ENCODE measurements at places on chromosomes 11 and 22.

DNA sequence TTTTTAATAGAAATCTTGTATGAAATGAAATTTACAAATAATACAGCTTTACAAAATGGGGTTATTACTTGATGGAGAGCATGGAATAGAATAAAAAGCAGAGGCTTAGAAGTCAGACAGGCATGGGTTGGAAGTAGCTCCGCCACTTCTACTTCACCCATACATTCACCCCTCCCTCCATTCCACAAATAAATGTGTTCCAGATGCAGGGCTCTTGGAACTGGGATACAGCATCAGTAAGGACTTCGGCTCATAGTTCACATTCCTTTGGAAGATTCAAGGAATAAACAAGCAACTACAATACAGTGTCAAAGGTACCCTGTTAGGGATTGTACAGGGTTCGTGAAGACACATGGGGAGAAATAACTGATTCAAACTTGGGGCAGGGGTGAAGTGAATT is 156.8 kb downstream of the WNT11 start:
- no peak for DNase-seq

DNA sequence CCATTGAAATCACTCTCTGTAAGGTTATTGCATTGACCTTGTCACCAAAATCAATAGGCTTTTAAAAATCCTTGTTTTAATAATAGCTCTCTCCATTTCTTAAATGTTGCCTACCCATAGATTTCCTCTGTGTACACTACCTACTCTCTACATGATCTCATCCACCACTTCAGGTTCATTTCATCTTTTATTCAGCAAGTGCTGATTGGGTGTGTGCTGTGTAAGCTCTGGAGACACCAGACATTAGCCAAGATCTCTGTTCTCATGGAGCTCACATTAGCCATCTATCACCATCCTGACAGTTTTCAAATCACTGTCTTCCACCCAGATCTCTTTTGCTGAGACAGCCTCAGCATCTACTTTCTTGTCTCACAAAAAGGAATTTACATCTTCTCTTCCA is 4.4 kb upstream of the MS4A10 start:
- DNase-seq, result no peak

DNA sequence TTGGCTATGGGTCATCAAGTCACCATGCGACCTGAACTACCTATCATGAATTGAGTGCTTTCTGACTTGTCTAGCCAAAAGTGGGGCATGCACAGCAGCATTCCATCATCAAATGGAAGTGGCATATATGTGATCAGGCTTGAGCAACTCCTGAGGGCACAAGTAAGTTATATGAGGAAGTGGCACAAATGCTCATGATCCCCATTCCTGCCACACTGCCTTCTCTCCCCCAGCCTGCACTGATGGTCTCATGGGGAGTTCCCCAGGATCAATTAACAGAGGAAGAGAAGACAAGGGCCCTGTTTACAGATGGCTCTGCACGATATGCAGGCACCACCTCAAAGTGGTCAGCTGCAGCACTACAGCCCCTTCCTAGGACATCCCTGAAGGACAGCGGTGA is 21.8 kb downstream of the MS4A4E start:
- DNase-seq, result no peak

GRCh38 chr22:39839204-39839603 is 54.4 kb downstream of the ENTHD1 start:
- no peak for DNase-seq

GRCh38 chr11:76376746-76377558 is 4.0 kb downstream of the THAP12 start:
- DNase-seq, result no peak

- DNase-seq, result no peak
Observed at GRCh38 chr11:46251954-46252353, 25.5 kb upstream of the CREB3L1 start.

DNA sequence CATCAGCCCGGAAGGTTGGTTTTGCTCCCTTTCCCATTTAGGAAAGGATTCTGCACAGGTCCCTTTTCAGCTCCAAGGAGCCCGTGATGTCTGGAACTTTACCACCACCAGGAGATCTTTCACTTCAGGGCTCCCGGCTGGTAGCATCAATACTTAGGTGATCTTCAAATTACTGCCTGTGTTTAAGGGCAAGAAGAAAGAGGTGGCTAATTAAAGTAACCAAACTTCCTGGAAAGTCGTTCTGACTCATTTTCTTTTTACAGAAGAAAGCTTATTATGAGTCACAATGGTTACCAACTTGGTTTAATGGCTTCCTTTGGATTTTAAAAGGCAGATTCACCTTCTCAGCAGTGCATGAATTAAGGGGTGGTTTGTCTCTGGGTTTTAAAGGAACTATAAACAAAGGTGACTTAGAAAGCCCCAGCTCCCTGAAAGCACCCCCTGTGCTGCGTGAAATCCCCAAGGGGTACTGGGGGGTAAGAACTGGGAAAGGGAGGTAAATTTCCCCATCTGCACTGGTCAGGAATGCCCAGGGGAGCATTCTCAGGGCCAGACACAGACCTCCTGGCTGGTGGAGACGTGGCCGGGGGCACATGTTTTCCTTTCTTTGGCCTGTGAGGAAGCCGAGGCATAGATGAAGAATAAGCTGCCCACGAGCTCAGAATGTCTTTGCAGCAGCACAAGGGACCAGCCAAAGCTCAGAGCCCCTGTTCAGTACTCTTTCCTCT is 8.8 kb downstream of the POU2F3 start:
- no peak for DNase-seq

DNA sequence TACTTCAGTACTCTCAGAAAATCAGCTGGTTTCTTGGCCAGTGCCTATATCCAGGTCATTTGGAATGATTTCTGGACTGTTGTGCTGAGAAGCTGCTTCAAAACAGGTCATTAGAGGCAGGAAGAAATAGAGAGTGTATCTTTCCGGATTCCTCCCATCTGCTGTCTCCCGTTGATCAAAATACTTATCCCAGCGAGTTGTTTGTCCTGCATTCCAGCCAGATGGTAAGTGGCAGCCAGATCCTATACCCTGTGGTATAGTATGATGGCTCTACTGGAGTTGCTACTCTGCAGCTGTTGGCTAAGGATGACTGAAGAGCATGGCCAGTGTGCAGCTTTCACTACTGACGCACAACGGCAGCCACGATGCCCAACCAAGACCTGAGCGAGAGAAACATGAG is 560.9 kb upstream of the ANO5 start:
- DNase-seq, result no peak

DNA sequence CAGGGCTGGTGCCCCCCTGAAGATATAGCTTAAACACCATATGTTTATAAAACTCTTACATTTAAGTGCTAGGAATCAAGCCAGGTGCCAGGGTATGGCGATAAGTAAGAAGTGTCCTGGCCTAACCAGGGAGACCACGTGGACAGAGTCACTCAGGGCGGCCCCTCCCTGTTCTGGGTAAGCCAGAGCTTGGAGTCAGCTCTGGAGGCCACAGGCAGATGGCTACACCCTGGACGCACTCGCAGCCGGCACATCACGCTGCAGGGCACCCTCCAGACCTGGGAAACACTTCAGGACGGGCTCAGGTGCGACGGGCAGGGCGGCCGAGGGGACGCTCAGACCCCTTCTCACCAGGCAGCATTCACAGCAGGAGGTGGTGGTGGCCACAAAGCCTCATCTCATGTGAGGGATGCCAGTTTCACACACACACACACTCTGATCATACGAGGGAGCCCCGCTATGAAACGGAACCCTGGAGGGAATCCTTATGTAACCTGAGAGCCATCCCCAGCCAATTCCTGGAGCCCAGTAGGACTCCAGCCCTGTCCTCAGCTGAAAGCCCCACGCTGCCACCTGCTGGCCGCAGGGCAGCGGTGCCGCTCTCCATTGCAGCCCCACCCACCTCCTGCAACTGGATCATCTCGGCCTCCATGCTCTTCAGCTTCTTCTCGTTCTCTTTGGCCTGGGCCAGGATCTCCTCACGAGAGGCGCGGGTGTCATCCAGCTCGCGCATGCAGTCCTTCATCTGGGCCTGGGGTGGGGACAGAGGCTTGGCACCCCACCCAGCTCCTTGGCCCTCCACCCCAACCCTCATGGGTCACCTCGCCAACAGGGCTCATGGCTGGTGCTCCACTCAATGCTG is 33.4 kb downstream of the APOL1 start:
- DNase-seq, result peak; percentile 97

DNA sequence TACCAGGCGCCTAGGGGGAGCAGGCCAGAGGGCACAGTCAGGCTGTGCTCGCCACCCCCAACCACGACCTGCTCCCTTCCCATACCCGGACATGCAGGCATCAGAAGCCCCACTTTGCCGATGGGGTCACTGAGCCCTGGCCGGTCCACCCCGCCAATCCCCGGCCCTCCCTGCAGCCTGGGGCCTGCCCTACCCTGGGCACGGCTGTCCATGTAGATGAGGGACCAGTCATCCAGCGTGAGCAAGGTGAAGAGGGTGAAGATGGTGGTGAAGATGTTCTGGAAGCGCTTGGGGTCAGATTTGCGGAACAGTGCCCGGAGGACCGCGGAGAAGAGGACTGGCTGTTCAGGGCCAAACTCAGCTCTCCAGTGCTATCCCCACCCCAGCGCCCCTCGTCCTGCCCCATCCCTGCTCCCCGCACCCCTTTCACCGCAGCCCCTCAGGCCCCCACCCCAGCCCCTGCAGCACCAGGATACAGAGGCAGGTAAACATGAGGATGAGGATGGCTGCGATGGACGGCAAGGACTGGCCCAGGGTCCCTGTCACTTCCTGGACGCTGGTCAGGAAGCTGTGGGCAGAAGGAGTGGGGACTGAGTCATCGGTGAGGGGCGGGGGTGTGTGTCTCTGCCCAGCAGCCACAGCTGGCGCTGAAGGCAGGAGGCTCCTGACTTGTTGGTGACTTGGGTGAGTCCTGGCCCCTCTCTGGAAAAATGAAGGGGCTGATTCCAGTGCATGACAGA is 5.5 kb downstream of the CATSPER1 start:
- no peak for DNase-seq

- no peak for DNase-seq
Observed at GRCh38 chr22:36807627-36808026, 9.2 kb downstream of the PVALB start.

- DNase-seq, result no peak
Observed at GRCh38 chr11:97770570-97770969, 1250.2 kb upstream of the CNTN5 start.

GRCh38 chr22:20135265-20135664 is 3.7 kb downstream of the ZDHHC8 start:
- no peak for DNase-seq

DNA sequence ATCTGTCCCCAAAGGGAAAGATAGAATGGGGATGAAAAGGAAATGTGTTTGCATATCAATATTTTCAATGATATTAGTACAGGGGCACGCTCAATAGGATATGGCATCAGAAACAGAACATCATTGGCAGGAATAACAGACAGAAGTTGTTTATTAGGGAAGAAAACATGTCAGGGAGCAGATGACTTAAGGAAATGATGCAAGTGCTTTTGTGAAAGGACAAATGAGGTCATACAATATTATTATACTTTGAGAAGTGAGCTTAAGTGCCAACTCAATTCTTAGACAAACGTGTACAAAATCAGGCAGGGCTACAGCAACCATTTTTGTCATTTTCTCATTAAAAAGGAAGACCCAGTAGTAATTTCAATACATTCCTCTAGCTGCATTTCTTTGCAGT is 388.4 kb downstream of the SOX6 start:
- DNase-seq, result no peak

DNA sequence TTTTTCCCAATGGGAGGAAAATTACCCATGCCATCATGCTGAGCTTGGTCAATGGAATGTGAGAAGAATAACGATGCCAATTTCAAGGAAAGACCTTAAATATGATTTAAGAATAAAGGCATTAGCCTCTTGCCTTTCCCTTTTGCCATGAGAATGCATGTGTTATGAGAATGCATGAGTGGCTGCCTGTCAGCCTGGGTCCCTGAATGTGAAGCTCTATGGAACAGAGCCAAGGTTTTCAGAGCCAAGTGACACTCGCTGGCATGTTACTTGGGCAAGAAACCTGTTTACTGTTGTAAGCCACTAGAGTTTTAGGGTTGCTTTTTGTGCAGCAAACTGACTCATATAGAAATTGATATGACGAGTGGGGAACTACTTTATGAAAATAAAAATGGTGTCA is 75.7 kb downstream of the JRKL start:
- DNase-seq, result no peak

- no peak for DNase-seq
Observed at GRCh38 chr22:30680991-30681770, 13.5 kb upstream of the OSBP2 start.

DNA sequence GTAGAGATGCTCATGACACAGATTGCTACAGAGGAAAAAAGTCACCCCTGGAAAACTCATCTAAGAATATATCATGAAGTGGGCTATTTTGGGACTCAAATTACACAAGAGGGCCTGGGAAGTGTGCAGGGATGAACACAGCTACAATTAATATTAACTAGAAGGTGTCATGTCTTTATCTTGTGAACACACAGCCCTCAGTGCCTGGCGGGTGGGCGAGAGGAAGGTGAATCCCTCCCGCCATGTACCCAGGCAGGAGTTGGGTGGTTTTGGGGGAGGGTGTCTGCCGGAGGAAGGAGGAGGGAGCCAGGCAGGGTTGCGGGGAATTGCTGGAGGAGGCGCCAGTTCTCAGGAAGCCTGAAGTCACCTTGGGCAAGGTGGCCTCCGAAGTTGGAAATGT is 5.1 kb upstream of the FAM83F start:
- no peak for DNase-seq

DNA sequence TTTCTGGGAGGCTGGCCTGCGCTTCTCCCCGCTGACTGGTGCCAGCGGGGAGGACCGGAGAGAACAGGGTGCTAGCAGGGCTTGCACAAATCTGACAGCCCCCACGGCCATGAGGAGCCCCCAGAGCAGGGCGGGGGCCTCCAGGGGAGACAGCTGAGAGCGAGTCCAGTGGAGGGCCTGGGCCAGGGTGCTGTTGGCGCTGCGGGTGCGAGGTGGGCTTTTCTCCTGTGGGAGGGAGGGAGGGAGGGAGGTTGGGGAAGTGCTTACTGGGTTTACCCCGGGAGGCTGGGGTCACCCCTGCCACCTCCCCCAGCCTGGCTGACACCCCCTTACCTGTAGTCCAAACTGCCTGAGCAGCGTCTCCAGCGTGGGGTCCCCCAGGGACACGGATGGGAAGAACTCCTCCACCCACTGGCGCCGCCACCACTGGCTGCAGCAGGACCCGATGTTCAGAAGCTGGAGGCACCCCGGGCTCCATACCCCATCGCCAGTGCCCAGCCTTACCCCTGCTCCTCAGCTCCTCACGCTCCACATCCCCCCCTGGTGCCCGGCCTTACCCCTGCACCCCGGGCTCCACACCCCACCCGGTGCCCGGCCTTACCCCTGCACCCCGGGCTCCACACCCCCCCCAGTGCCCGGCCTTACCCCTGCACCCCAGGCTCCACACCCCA is 3.9 kb downstream of the LMF2 start:
- DNase-seq, result no peak

DNA sequence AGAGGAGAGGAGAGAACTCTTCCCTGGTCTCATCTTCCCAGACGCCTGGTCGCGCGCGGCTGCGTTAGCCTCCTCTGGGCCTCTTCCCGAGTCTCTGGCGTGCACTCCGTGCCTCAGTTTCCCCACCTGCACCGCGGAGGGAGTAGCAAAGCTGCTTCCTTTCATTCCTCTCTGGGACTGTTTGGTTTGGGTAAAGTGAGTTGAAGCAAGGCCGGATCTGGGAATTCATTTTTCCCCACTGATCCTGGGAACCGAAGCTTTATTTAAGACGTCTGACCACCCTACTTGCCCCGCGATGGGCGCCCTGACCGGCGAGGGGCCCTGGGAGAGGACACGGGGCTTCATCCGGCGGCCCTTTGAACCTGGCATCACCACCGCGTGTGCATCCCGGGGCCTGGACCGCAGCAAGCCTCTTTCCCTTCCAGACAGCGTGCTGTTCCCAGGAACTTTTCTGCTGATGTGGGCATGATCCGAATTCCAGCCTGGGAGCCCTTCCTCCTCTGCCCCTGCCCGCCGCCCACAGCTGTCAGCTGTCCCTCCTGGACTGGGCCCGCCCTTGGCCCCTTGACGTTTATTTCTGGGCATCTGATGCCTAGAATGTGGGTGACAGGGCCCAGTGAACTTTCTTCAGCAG is 758 bp downstream of the LDLRAD3 start:
- DNase-seq, result peak; percentile 41

All from iPS-NIHi11 (cell line).